IPS DF 19.7 (cell line): ENCODE measurements at places on chromosomes 7 and 10.

DNA sequence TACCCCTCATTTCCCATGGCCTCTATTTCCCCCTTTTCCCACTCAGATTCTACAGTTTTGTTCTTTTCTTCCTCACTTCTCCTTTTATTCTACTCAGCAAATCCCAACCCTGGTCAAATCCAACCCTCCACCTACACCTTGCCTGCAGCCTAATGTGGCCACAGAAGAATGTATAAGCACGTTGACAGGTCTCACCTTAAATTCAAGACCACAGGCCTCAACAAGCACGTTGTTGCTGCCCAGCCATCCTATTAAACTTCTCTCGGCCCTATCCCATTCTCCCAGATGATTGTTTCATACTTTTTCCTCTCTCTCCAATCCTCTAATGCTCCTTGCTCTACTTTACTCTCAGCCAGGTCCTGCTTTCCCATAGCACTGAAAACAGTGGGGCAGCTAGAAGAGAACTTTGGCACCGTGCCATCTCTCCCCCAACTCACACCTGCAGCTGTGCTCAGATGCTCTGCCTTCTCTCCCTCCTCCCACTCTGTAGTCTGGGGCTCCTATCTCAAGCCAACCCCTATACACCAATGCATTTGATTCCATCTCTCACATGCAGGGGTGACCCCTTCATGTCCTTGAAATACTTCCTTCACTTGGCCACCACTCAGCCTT, 6.8 kb upstream of the EIF3A start:
- no peak for DNase-seq

GRCh38 chr10:117541405-117541908, 1.1 kb upstream of the EMX2 start:
- no peak for DNase-seq

DNA sequence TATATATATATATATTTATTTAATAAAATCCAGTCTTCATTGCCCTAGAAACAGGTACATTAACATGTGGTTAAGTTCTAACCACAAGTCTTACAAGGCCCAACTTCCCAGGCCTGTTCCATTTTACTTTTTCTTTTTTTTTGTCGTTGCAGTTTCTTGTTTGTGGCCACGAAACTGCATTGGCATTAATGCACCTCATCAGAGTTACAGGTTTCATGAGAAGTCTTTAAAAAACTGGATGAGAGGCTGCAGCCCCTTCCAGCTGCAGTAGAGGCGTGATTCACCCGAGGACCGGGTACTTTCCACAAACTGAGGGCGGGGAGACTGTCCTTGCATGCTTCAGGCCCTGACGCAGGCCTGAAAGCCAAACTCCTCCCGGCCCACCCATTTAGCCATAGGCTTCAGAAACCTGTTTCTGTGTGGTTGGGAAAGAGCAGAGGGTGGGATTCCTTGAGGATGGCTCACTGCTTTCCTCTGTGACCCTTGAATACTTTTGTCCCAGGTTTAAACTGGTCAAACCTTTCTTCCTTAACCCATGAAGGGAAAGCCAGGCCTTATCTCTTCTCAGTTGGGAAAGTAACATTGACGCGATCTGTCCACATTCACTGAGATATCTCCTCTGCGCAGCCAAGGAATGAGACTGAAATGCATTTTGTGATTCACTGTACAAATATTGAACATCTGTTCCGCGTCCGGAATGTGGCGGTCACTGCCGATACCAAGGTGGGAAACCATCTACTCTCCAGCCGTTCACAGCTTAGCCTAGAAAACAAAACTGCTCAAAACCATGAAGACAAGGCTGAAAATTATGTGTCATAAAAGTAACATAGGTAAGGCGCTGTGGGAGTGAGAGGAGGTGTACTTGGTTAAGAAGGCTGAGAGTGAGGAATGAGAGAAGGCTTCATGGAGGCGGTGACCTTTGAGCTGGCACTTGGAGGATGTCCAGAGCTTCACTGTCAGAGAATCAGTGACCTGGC, 311.7 kb downstream of the GATA3 start:
- DNase-seq, result no peak

DNA sequence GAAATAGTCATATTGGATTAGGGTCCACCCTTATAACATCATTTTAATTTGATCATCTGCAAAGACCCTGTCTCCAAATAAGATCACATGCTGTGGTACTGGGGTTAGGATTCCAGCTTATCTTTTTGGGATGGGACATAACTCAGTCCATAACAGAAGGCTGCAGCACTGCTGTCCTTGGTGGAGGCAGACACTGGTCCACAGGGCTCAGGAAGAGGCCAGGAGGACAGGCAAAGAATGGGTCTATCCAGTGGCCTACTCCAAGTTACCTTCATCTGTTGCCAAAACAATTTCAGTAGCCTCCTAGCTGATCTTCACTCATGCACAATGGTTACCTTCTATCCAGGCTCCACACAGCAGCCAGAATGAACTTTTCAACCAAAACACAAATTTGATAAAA, 387.0 kb downstream of the GRID1 start:
- DNase-seq, result no peak

DNA sequence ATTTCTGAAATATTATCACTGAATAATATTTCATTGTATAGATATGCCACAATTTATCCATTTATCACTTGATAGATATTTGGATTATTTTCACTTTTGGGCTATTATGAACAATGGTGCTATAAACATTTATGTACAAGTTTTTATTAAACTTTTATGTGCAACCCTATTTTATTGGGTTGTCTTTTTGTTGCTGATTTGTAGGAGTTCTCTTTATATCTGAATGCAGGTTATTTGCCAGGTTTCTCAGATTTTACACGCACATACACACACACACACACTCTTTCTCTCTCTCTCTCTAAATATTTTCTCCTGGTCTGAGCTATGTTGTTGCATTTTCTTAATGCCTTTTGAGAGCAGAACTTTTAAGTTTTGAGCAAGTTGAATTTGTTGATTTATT, 36.2 kb downstream of the ADK start:
- DNase-seq, result no peak

GRCh38 chr7:135971366-135971725, 5.8 kb downstream of the MTPN start:
- DNase-seq, result no peak

DNA sequence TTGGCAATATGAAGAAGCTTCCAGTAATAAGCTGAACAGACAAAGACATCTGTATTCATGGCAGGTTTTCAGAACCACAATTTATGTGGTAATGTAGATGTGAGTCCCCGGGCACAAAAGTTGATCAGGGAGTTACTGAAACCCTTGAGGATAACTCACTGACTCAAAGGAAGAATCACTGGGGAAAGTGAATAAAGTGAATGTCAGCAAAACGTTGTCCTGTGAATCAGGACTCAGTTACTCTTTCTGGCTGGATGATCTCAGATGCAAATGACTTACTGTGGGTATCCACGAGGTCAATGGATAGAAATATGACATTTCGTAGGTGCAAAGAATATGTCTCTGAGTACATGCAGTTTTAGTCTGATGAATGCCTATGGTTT, 172.8 kb upstream of the CTBP2 start:
- no peak for DNase-seq

DNA sequence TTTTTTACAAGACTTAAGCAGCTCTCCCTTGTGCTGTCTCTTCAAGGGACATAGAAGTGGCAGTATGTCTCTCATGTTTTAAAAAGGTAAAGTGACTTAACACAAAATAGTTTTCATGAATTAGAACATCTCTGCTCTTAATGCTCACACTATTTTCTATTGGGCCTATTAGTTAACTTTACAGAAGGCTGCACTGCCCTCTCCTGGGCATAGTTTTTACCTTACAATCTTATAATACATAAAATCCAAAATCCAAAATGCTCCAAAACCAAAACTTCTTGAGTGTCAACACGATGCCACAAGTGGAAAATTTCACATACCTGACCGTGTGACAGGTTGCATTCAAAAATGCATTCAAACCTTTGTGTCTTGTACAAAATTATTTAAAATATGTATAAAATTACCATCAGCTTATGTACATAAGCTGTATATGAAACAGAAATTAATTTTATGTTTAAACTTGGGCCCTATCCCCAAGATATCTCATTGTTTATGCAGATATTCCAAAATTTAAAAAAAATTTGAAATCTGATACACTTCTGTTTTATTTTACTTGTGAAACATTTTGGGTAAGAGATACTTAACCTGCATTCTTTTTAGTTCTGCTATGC, 25.8 kb downstream of the TES start:
- DNase-seq, result no peak

GRCh38 chr7:16770657-16771329, 17.2 kb downstream of the TSPAN13 start:
- no peak for DNase-seq

GRCh38 chr10:77667426-77668324, 30.1 kb upstream of the KCNMA1 start:
- no peak for DNase-seq

DNA sequence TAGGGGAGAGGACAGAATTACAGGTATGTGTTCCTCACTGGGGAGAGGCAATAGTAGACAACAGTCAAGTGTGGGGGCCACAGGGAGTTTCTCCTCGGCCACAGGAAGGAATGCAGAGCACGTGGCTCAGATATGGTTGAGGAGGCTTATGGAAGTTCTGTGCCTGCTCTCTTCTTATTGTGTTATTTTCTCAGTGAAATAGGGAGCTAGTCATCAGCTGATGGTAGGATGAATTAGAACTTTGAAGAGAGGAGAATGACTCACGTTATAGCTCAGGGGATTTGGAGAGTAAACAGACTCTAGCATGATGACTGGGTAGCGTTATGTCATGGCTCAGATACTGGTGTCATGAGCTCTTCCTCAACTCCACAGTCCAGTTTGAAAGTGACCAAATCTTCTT, 308.3 kb upstream of the IGFBP3 start:
- DNase-seq, result no peak

DNA sequence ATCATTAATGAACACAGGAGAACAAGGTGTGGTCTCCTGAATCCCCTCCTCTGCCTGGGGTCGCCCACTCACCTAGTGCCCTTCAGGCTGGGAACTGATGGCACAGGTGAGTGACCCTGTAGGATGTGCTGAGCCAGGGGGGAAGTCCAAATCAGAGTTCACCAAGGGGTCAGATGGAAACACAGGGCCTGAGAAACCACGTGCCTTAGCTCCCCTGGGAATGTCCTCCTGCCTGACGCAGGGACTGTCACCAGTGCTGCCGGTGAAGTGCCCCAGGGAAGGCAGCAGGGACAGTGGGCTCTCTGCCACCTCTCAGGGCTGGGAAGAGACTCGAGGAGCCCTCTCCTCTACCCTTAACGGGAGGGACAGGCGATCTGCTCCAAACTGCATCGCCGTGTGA, 5.8 kb upstream of the PYROXD2 start:
- no peak for DNase-seq

DNA sequence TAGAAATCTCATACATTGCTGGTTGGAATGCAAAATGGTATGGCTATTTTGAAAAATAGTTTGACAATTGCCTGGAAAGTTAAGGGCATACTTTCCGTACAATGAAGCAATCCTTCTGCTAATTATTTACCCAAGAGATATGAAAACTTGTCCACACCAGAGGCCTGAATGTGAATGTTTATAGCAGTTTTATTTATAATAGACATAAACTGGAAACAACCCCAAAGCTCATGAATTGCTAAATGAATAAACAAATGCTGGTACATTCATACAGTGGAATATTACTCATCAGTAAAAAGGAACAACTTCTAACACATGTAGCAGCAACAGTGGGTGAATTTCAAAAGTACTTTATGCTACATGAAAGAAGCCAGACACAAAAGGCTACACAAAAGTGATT, 42.7 kb downstream of the MMRN2 start:
- no peak for DNase-seq

- DNase-seq, result no peak
Observed at GRCh38 chr7:42024537-42024936, 212.5 kb downstream of the GLI3 start.

DNA sequence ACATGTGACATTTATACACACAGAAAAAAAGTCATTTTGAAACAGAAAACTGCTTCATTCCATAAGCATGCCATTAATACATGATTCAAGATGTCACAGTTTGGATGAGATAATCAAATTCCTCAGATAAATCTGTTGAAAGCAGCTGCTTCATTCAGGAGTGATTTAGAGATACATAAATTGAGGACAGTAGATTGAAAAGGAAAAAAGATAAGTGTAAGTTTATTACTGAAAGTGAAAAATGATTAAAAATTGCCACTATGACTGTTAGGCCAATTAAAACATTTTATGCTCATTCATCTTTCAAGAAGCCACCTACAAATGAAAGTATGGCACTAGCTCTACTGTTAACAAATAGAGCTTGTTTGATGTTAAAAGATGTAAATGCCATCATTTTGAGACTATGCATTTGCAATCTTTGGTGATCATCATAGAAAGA, 136.9 kb upstream of the CDK6 start:
- DNase-seq, result no peak

- no peak for DNase-seq
Observed at GRCh38 chr10:50447691-50448090, 176.1 kb downstream of the SGMS1 start.

DNA sequence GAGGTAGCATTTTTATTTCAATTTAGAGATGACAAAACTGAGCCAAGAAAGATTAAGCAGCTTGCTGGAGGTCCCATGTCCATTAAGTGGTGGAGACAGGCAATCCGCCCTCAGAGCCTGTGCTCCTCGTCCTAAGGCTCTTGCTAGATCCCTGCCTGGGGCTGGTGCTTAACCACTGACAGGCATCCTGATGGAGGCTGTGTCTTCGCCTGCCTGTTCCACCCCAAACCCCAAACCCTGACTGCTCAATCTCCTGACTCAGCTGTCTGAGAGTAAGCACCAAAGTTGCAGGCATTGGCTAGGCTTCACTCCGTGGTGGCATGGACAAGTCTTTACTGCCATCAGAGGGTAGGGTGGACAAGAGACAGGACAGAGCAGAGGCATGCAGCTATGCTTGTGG, 209.4 kb downstream of the POU6F2 start:
- no peak for DNase-seq

GRCh38 chr7:135687466-135687865, 25.2 kb downstream of the STMP1 start:
- DNase-seq, result no peak

GRCh38 chr10:11154333-11154732, 136.7 kb downstream of the CELF2 start:
- DNase-seq, result no peak

DNA sequence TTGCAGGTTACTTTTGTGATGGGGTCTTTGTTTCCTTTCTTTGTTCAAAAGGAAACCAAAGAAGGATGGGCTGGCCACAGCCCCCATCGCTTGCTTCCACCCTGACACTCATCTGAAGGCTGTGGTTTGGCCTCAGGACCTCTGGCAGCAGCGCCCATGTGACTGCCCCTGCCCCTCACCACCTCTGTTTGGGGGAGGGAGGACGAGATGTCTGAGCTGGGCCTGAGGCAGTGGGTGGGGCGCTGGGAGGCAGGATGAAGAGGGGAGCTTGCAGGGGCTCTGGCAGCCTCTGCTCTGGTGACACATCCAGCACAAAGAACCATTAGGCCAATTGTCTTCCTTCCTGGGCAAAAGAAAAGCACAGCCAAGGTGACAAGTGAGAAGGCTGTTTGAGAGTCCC, 15.9 kb upstream of the CHST15 start:
- no peak for DNase-seq

GRCh38 chr10:88090568-88091214, 227.3 kb downstream of the PTEN start:
- DNase-seq, result no peak
